ENCODE measurements at places on chromosomes 2 and 18.
A peak's percentile ranks its signal among the peaks of the same experiment; 100 is the strongest.

GRCh38 chr2:123015186-123015585 is 1009.9 kb upstream of the CNTNAP5 start:
- no peak for DNase-seq

- DNase-seq: no peak
Measured at GRCh38 chr2:2234398-2235195, 96.5 kb downstream of the MYT1L start.

DNA sequence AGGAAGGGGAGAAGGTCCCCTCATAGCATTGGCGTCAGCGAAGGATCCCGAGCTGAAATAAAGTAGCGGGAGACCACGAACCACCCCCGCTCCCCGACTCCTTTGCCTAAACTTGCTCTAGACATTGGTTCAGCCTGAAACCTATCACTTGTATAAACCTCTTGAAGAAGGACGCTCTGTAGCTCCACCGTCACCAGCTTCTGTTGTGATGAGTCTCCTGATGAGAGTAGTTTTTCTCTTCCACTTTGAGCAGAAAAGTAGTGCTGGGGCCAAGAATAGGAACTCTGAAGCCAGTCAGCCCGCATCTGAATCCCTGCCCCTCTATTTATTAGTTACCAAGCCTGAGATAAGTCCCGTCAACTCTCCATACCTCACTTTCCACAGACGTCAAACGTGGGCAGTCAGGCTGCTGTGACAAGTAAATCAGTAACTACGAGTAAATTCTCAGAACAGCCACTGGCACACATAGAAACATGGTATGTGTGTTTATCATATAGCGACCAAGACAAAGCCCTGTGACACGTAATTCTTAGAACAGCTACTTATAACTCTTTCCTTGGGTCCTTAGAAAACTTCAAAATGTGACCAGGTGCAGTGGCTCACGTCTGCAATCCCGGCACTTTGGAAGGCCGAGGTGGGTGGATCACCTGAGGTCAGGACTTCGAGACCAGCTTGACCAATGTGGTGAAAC is 61.7 kb downstream of the CD226 start:
- DNase-seq: no peak

- peak; percentile 24 for DNase-seq
Measured at GRCh38 chr2:46848447-46848846, 67.2 kb downstream of the MCFD2 start.

DNA sequence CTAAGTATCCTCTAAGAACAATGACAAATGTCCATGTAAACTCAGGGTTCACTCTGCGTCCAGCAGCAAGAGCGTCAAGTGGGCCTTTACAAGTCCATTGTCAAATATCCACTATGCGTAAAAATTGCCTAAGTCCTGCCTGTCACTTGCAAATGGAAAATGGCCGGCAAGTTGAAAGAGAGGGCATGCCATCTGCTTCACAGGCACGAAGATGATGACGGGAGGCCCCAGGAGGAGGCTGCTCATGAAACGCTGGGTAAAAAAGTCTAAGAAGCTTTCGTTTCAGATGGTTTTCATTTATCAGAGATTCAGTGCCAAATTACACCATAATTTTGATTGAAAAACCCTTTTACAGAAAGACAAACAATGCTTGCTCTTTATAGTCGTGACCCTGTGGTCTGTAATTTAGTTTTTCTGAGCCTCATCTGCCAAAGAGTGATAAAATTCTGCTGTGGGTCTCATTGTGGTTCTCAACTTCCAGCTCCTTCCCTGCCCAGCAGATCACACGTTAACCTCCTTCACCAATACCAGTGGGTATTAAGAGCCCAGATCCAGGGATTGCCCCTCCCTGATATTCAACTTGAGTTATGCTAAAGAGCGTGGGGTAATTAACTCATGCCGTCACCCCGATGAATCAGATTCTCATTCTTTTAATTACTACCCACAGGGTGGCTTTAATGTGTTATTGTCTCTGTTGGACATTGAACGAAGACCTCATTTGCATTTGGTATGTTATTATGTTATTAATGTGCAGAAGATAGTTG is 160.2 kb upstream of the ALKAL2 start:
- no peak for DNase-seq

DNA sequence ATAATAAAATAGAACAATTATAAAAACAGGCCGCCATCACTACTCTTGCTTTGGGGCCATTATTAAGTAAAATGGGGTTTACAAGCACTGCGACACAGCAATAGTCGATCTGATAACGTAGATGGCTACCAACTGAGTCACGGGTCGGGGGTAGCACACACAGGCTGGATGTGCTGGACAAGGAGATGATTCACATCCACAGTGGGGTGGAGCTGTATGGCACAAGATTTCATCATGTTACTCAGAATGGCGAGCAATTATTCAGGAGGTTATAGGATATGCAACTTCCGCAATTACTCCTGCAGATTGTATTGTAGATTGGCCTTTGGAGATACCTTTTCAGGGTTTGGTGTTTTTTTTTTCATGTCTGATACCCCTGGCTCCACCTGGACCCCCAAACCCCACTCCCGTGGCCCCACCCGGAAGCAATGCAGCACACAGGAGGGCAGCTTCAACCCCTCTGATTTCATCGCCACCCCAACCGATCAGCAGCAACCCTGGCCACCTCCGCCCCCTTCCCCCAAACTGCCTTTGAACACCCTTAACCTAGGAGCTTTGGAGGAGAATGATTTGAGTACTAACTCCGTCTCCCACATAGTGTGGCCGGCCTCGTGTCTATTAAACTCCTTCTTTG is 21.4 kb upstream of the MLPH start:
- no peak for DNase-seq

DNA sequence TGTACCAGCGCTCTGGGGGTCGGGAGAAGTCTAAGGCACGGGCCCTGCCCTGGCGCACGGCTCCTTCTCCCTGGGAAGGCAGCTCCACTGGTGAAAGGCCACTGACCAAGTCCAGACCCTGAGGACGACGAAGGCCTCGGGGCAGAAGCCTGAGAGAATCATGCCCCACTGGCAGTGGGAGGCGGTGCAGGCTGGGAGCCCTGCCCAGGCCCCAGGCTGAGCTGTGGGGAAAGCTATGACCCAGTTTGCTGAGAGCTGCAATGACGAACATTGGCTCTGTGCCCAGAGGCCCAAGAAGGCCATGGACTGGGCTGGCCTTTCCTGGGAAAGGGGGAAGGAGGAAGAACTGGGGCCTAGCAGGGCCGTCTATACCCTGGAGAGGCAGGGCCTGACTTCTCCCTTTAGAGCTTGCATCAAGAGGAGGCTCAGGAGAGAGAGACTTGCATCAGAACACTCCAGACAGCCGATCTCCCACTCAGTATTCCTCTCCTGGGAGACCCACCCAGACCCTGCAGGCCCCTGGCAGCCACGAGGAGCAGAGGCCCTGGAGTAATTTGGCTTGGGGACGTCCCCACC is 32.9 kb downstream of the HS1BP3 start:
- no peak for DNase-seq

DNA sequence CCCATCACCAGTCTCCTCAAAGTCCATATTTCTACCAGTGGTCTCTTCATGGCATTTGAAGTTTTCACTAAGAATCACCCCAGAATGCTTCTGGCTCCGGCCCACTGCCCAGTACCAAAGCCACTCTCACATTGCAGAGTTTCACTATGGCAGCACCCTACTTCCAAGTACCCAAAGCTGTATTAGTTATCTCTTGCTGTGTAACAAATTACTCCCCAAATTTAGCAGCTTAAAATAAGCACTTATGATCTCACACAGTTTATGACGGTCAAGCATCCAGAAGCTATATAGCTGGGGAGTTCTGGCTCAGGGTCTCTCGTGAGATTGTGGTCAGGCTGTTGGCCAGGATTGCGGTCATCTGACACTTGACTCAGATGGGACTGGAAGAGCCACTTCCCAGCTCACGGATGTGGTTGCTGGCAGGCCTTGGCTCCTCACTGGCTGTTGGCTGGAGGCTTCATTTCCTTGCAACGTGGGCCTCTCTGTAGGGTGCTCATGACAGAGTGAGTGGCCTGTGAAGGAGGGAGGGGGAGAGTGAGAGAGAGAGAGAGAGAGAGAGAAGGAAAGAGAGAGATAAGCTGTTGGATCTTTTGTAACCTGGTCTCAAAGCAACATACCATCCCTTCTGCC is 189.5 kb downstream of the CTIF start:
- no peak for DNase-seq

GRCh38 chr2:69952336-69953115 is 8.9 kb downstream of the ASPRV1 start:
- no peak for DNase-seq

- DNase-seq: no peak
Measured at GRCh38 chr2:6657855-6658254, 207.9 kb downstream of the CMPK2 start.

- DNase-seq: no peak
Measured at GRCh38 chr2:10764896-10765295, 43.5 kb downstream of the ATP6V1C2 start.

GRCh38 chr2:4049463-4049862 is 346.1 kb downstream of the DCDC2C start:
- DNase-seq: no peak

- no peak for DNase-seq
Measured at GRCh38 chr2:19505199-19506136, 147.0 kb upstream of the OSR1 start.

GRCh38 chr2:58633613-58634365 is 392.7 kb upstream of the FANCL start:
- no peak for DNase-seq

- DNase-seq: no peak
Measured at GRCh38 chr18:58392324-58393000, 236.4 kb downstream of the ALPK2 start.

GRCh38 chr2:146287281-146287680 is 1557.5 kb upstream of the ACVR2A start:
- DNase-seq: no peak

- no peak for DNase-seq
Measured at GRCh38 chr18:77127769-77128671, 4.6 kb downstream of the MBP start.

DNA sequence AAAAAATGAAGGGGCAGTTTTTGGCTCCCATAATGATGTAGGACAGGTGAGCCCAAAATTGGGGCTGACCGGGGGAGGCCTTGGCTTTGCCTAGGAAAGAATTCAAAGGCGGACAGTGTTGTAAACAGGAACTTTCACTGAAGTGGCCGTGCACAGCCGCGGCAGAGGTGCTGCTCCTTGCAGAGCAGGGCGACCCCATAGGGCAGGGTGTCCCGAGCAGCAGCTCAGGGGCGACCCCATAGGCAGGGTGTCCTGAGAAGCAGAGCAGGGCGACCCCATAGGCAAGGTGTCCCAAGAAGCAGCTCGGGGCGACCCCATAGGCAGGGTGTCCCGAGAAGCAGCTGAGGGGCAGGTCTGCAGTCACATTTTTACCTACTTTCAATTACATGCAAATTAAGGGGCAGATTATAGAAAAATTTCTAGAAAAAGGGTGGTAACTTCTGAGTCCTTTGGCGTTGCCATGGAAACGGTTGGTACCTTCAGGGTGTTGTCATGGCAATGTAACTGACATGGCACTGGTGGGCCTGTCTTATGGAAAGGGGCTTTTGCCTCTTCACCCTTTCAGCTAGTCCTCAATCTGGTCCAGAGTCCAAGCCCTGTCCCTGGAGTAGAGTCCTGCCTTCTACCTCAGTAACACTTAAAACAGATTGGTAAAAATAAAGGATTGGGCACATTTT is 134.5 kb downstream of the FBXO15 start:
- no peak for DNase-seq

DNA sequence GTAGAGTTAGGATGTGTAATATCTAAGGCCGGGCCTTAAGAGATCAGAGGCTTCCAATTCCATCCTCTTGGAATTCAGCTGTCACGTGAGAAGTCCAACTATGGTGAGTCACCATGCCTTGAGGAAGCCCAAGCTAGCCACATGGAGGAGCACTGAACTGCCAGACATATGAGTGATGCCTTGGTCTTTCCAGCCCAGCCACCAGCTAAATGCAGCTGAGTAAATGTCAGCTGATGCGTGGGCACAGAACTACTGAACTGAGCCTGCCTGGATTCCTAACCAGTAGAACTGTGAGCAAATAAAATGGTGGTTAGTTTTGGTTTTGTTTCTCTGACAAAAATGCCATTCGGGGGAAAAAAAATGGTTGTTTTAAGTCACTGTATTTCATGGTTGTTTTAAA is 153.7 kb upstream of the SERTAD2 start:
- DNase-seq: no peak

- no peak for DNase-seq
Measured at GRCh38 chr2:17416884-17417391, 101.3 kb downstream of the RAD51AP2 start.

GRCh38 chr18:59996370-59996966 is 96.7 kb downstream of the PMAIP1 start:
- DNase-seq: peak; percentile 39

- no peak for DNase-seq
Measured at GRCh38 chr2:147639891-147640290, 204.9 kb upstream of the ACVR2A start.

GRCh38 chr2:76733736-76734135 is 788.4 kb downstream of the LRRTM4 start:
- DNase-seq: no peak

- no peak for DNase-seq
Measured at GRCh38 chr2:70014959-70015358, 53.5 kb upstream of the ASPRV1 start.
